PC-3 (cell line): ENCODE measurements at places on chromosomes 3 and 15. TPM values are rescaled to one million over a fixed set of nuclear protein-coding genes. Genes with fewer than 3 reads are reported as not detected.
A peak's percentile ranks its signal among the peaks of the same experiment; 100 is the strongest.

Gene SHF
- 1.2 and 2.2 TPM in 2 replicates for total RNA-seq

Gene TTC23
- 8.2 and 10.4 TPM in 2 replicates for total RNA-seq

Gene RFC4
- 54.0 and 73.0 TPM in 2 replicates for total RNA-seq

Gene IFRD2
- total RNA-seq = 223 and 300 TPM in 2 replicates

Gene RPUSD2
- total RNA-seq = 22.2 and 24.4 TPM in 2 replicates

Gene CADM2
- total RNA-seq = 0.47 TPM in 1 of 2 replicates, not detected in the other

Gene AZI2
- total RNA-seq = 36.3 and 40.4 TPM in 2 replicates

Gene ATR
- 15.6 and 25.7 TPM in 2 replicates for total RNA-seq

Gene RASA2
- 3.7 and 4.0 TPM in 2 replicates for total RNA-seq

Gene MRPL46
- total RNA-seq = 33.9 and 42.7 TPM in 2 replicates

Gene PDHB
- total RNA-seq = 103 and 140 TPM in 2 replicates

Gene GABPB1
- 34.2 and 39.7 TPM in 2 replicates for total RNA-seq

Gene C2CD4A
- 0.11 and 0.52 TPM in 2 replicates for total RNA-seq

Gene CSK
- 38.0 and 50.3 TPM in 2 replicates for total RNA-seq

- no peak for DNase-seq
These were observed 7.2 kb downstream of the TMEM45A start for GRCh38 chr3:100499651-100500050.

DNA sequence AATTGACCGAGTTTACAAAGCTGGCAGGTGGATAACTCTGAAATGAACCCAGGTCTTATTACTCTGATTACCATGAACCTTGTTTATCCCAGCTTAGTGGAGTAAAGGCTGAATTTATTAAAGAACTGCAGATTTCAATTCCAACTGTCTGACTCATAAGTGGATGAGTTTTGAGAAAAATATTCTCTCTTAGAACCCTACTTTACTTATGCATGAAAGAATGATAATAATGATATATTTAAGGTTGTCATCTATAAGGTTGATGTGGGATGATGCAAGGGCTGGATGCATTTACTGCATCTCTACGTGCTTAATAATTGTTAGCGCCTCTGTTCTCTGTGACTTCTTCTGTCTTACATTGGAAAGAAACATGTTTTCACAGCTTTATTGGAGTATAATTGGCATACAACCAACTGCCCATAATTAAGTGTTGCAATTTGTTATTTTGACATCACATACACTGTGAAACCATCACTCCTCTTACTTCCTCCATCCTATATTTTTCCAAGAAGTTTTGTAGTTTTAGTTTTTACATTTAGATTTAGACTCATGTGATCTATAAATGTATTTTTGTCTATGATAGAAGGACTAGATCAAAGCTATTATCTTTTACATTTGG lies 771.2 kb upstream of the ARRDC4 start:
- DNase-seq = no peak

DNA sequence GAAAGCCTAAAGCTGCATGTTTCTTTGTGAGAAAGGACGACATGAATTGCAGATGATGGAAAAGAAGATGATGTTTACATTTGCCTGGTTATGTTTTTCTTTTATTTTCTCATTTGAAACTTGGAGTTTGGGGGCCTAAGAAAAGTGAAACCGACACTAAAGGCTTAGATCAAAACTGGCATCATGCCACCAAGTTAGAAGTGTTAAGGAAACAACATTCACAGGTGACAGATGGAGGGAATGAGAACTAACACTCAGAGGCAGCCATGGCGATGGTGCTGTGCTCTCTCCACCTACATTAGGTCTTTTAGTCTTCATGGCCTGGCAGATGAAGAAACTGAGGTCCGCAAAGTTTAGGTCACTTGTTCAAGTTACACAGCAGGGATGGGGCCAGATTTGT lies 923.6 kb downstream of the TUSC7 start:
- DNase-seq = no peak

DNA sequence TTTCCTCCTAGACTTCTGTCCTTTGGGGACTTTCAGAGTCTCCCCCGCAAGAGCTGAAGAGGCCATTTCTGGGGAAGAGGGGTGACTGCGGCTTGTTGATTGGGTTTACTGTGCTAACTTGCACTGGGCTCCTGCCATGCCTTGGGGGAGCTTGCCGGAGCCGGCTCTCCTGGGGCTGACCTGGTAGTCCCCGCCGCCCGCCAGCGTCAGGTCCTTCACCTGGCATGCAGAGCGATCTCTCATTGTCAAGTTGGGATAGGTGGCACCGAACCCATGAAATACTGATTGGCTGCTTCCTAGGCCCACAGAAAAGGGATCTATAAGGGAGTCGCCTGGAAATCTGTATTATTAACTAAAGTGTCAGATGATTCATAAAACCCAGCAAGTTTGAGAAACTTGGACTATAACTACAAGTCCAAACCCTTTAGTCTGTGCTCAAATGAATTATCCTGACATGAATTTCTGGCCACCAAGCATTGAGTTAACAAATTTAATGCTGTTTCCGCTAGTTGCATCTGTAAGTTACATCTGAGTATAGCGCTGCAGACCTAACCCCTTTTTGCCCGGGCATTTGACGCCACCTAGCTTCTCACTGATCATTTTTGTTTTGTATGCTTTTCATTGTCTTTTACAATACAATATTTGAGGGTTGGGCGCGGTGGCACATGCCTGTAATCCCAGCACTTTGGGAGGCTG lies 607 bp upstream of the IMP3 start:
- DNase-seq = peak; percentile 55

DNA sequence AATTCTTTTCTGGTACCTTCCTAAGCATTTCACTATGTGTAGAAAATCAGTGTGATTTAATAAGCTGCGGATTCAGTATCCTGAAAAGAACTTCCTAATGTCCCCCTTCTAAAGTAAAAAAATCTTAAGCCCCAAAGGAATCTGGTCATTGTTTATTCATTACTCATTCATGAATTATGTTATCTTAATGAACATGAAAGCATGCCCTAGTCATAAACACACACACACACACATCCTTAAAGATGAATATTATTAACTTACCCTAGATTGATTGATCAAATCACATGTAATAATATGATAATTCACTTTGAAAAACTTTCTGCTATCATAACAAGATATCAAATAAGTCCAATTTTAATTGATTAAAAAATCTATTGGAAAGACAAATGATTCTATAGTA lies 96.4 kb upstream of the BFSP2 start:
- DNase-seq = no peak

- DNase-seq = no peak
These were observed 43.1 kb upstream of the ARL6 start for GRCh38 chr3:97721446-97721845.

- no peak for DNase-seq
These were observed 16.5 kb downstream of the HPS3 start for GRCh38 chr3:149145974-149146373.

DNA sequence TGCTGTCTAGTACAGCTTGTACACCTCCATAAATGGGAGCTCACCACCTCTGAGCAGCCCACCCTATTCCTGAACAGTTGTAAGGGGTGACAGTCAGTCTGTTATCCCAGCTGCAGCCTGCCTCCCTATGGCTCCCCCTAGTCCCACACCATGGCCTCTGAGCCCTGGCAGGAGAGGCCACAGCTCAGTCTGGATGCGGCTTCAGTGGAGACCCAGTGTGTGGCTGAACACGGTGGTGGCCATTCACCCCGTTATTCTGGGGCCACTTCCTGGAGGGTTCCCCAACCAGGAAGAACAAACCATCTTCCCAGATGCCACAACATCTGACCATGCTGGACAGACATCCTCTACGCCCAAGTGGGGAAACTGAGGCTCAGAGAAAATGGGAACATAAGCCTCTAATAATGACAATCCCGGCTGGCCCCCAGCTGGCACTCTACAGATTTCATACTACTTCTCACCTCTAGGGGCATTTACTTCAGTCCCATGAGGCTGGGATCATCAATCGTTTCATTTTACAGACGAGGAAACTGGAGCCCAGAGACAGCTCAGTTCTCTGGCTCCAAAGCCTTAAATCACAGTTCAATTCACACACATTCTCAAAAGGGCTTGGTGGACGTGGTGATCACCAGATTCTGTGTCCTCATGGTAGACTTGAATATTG lies 9.2 kb upstream of the GRIP2 start:
- peak; percentile 45 for DNase-seq

- no peak for DNase-seq
These were observed 5.3 kb downstream of the BDH1 start for GRCh38 chr3:197550489-197550888.

- no peak for DNase-seq
These were observed 417 bp downstream of the TBCCD1 start for GRCh38 chr3:186566772-186567071.

DNA sequence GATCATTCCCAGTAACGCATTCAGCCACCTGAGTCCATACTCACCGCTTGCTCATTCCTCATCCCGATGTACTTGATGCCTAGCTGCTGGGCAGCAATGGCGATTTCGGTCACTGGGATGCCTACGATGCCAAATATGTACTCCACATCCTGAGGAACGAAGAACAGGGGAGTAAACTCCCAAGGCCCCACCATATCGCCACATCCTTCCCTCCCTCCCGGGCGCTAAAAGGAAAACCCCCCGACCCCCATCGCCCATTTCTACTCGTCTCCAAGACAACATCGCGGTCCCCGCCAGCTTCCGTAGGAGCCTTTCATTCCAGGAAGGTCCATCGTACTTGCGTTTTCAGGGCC lies 347 bp downstream of the HACL1 start:
- no peak for DNase-seq

- DNase-seq = peak; percentile 21
These were observed 195.6 kb downstream of the TCF12 start for GRCh38 chr15:57114070-57114469.

DNA sequence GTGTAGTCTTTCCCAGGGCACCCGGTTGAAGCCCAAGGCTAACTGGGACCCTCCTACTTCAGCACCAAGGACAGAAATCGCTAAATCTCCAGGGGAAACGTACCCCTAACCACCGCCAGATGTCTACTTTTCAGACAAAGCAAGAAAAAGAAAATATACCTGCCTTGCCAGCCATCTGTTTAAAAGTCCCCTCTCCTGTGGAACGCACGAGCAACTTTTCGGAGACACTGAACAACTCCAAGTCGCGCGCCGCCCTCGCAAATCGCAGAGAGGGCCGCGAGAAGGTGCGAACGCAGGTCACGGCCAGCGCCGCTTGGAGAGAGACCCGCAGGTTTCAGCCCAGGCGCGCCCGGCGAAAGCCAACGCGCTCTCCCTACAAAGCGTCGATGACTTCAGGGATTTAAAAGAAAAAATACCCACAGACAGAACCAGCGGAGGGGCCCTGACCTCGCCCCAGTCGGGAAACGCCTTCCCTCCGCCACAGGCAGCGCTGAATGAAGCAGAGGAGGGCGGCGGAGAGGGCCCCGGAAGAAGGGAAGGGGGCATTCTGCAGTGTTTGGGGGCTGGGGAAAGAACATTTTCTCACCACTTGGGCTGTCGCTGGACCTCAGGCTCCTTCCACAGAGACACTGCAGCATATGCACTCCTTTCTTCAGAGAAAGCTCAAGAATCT lies 213.1 kb downstream of the FGF12 start:
- peak; percentile 5 for DNase-seq

GRCh38 chr3:44842376-44842775 lies 19.3 kb upstream of the TMEM42 start:
- no peak for DNase-seq

DNA sequence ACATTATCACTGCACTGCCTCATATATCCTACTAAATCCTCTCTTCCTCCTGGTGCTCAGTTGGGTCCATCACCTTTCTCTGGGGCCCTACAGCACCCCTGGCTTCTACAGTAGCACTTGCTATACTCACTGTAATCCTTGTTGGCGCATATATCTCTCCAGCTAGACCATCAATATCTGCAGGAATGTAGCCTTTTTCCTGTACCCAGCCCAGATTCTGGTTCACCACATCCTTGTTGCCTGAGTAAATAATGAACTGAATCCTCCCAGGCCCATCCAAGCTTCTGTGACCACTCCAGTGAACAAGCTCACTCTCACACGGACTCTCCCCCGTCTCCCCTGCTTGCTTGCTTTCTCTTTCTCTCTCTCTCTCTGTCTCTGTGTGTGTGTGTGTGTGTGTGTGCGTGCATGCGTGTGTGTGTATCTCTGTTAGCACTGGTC lies 62.5 kb upstream of the LIPC start:
- DNase-seq = peak; percentile 63

DNA sequence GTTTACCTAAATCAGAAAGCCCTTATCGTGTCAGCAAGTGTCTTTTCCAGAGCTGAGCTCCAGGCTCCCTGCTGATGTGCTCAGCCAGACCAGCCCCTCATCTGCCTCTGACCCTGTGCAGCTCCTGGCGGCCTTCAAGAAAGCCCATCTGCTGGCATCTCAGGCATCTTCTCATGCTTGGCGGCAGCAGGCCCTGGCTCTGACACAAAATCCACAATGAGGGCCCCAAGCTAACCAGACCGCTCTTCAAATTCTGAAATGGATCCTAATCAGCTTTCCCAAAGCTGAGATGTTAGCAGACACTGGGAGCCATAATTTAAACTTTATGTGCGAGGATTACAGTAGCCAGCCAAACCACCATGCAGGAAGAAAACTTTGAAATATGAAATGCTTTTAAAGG lies 50.8 kb upstream of the CTDSPL start:
- DNase-seq = no peak

DNA sequence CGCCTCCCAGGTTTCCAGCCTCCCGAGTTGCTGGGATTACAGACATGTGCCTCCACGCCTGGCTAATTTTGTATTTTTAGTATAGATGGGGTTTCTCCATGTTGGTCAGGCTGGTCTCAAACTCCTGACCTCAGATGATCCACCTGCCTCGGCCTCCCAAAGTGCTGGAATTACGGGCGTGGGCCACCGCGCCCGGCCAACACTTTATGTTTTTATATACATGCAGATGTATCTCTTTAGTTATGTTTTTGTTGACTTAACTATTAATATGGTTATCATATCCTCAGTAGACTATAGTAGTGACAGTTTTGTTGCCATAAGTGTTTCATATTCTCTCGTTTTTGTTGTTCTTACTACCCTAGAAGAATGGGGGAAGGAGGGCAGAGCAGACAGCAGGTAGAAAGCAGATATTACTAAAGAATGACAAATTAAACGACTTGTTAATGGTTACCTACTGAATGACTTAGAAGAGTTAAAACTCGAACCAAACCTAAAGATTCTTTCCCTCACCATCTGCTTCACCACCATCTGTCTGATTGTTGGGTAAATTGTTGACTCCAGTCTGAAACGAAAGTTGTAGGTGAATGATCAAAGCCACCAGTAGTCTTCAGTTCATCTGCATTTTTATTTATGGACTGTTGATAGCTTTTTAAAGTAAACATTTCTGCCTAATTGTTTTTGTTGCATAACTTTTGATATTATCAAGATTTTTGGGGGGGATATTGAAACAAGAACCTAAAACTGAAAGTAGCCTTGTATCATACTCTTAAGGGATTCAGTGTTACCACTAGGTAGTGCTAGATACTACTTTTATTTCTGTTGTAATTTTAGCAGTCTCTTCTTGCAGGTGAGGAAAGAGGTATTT lies 89.3 kb downstream of the RASA2 start:
- peak; percentile 24 for DNase-seq

- no peak for DNase-seq
These were observed 62.9 kb upstream of the PTX3 start for GRCh38 chr3:157373783-157374182.

GRCh38 chr15:79028411-79028964 lies 62.1 kb downstream of the RASGRF1 start:
- peak; percentile 71 for DNase-seq

GRCh38 chr3:52406791-52407510 lies 38.0 kb downstream of the SEMA3G start:
- no peak for DNase-seq

- peak; percentile 70 for DNase-seq
These were observed 156.7 kb upstream of the MEF2A start for GRCh38 chr15:99409097-99409473.
